ENCODE measurements at places on chromosomes 13 and 19. TPM values are rescaled to one million over a fixed set of nuclear protein-coding genes. Genes with fewer than 3 reads are reported as not detected.

MUC16 gene
- total RNA-seq = not detected

ATP4B gene
- not detected for total RNA-seq

ZNF471 gene
- 10.8 TPM for total RNA-seq

GFY gene
- total RNA-seq = not detected

GRCh38 chr19:28403690-28404089 lies 809.3 kb downstream of the UQCRFS1 start:
- H3K4me1 ChIP-seq = peaks cover 30% of the 10 kb centered on the region
- H3K27me3 ChIP-seq = peaks cover 11% of the 10 kb centered on the region
- H3K36me3 ChIP-seq = no peaks in the 10 kb centered on the region

- no peaks in the 10 kb centered on the region for H3K27me3 ChIP-seq
- peaks cover 11% of the 10 kb centered on the region for H3K36me3 ChIP-seq
- peak overlapping the region; percentile 79 for H3K27ac ChIP-seq
- H3K4me3 ChIP-seq = peak overlapping the region; percentile 54
- H3K4me1 ChIP-seq = peaks cover 90% of the 10 kb centered on the region
Measured at GRCh38 chr13:98523455-98524102, 53.3 kb downstream of the STK24 start.

DNA sequence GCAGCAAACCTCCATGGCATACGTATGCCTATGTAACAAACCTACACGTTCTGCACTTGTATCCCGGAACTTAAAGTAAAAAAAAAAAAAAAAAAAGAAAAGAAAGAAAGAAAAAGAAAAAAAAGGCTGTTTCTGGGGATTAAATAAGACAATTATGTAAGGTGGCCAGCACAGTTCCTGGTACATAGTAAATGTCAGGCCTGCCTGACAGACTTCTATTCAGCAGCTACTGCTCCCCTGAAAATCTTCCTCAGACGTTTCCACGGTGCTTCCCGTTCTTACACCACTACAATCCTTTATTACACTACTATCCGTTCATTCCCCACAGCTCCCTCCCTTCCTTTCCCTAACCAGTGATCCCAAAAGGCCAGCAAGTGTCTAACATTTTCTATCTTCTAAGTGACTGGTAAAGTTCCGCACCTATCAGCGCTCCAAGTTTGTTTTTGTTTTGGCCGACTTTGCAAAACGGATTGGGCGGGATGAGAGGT lies 636 bp upstream of the RB1 start:
- peak overlapping the region; percentile 99 for H3K27ac ChIP-seq
- H3K4me3 ChIP-seq = peak overlapping the region; percentile 98
- no peaks in the 10 kb centered on the region for H3K36me3 ChIP-seq
- H3K27me3 ChIP-seq = no peaks in the 10 kb centered on the region
- DNase-seq = no peak
- peaks cover 43% of the 10 kb centered on the region for H3K4me1 ChIP-seq

GRCh38 chr19:54408456-54409026 lies 6.7 kb upstream of the TTYH1 start:
- H3K4me1 ChIP-seq = peaks cover 2% of the 10 kb centered on the region
- H3K27ac ChIP-seq = peak overlapping the region; percentile 70
- H3K27me3 ChIP-seq = peaks cover 11% of the 10 kb centered on the region
- no peak overlapping the region for H3K4me3 ChIP-seq

Data from naive thymus-derived CD8-positive, alpha-beta T cell (primary cell).